ENCODE measurements at places on chromosomes 16 and 17.
A peak's percentile ranks its signal among the peaks of the same experiment; 100 is the strongest.

DNA sequence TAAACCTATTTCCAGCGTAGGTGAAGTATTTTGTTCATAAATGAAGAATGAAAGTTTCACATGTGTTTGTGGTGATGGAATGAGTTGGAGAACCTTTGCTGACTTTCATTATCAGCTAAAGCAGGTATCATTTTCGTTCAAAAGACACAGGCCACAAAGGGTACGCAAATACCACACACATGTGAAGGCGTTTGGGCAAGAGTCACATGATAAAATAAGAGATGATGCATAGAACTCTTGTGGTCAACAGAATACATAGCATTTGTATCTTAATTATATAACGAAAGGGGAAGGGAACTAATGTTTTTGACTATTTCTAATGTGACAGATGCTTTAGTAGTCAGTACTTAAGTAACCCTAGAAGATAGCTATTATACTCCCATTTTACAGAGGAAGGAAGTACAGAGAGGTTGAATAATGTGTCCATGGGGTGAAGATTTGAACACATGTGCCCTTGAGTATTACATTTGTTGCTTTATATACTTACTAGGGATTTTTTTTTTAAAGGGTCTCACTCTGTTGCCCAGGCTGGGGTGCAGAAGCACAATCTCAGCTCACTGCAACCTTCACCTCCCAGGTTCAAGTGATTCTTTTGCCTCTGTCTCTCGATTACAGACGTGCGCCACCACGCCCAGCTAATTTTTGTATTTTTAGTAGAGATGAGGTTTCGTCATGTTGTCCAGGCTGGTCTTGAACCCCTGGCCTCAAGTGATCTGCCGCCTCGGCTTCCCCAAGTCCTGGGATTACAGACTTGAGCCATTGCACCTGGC, 4.8 kb downstream of the RPA1 start:
- no peak for DNase-seq

GRCh38 chr17:37789771-37790541, 45.1 kb upstream of the HNF1B start:
- no peak for DNase-seq

GRCh38 chr17:70205401-70205800, 36.1 kb downstream of the KCNJ2 start:
- no peak for DNase-seq

DNA sequence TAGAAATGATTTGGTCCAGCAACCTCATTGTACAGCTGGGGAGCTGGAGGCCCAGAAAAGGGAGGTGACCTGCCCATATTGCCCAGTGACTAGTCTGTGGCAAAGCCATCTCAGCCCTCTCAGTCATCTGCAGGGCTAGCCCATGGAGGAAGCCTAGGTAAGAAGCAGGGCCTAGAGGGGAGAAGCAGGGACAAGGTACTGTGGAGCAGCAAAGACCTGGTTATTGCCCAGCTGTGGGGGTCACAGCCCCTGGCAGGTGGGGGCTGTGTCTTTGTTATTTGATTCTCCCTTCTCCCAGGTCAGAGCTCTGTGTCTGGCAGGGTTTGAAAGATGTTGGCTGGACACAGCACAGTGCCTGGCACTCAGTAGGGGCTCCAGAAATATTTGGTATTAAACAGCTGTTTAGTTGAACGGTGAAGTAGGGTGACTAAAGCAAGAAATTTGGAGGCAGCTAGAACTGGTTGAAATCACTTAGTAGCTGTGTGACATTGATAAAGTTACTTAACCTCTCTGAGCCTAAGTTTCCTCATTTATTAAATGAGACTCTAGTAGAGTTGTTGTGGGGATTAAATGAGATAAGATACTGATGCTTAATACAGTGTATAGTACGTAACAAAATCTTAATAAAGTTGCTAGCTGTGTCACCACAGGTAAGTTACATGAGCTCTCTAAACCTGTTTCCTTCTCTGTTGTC, 17.3 kb downstream of the CCR7 start:
- no peak for DNase-seq

GRCh38 chr16:9060225-9060624, 31.2 kb upstream of the HAPSTR1 start:
- no peak for DNase-seq

- DNase-seq: no peak
Observed at GRCh38 chr17:16910341-16910740, 61.6 kb downstream of the TNFRSF13B start.

- DNase-seq: no peak
Observed at GRCh38 chr16:81639931-81640680, 139.0 kb upstream of the PLCG2 start.

DNA sequence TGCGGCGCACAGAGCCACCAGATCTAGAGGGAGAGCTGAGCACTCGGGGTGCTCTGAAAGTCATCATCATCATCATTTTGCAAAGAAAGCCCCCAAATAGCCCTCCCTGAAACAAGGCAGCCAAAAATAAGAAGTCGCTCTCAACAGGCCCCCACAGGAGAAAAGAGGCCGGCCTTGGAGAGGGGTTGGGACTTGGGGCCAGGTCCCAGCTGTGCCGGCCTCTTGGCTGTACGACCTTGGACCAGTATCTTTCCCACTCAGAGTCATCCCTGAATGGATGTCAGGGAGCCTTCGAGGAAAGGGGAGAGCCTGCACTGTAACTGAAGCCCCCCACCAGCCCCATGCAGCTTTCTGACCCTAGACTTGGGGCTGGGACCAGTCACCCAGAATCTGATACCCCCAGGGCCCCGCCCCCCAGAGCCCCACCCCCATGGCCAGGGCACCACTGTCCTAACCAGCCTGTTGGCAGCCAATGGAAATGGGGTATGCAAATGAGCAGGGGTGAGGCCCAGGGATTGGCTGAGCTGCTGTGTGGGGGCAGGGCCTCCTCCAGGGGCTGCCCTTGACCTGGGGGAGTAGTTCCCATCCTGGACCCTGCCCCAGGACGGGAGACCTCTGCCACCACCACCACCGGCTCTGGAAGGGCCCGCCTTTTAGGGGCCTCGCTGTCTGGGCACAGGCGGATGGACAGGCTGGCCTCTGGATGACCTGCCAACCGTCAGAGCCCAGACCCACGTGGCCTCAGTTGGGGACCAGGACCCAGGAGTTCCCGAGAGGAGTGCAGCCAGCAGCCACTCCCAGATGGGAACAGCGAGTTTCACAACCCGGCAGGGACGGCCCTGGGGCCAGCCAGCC, 15.4 kb downstream of the ZFPM1 start:
- DNase-seq: peak; percentile 8

DNA sequence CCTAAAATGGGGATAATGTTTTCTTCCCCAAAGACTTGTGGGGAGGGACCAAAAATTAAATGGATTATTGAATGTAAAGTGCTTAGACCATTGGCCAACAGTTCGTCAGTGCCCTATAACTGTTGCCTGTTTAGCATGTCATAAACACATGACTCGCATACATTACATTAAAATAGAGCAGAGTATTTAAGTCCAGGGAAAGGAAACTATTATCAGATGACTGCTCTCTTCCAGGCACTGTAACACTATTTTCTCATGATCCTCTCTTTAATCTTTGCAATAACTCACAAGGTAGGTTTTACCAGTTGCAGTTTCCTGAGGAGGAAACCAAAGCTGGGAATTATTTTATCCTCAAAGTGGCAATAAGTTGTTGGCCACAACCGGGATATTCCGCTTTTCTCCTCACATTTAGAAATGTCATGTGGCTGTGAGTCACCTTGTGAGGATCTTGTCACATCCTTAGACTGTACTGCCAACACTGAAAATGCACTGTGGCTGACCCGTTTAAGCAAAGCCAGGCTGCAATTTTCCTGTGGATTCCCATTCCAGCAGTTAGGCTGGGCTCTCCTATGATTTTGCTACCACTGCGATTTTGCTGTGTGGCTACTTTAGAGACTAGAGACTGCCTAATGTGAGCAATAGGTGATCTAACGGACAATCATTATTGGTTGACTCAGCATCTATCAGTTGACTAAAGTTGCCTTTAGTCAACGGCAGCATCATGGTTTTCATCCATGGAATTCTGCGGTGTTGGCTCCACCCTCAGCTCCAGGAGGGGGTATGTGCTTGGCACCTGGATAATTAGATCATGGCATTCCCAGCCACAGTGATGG, 58.3 kb upstream of the DHX40 start:
- DNase-seq: no peak

DNA sequence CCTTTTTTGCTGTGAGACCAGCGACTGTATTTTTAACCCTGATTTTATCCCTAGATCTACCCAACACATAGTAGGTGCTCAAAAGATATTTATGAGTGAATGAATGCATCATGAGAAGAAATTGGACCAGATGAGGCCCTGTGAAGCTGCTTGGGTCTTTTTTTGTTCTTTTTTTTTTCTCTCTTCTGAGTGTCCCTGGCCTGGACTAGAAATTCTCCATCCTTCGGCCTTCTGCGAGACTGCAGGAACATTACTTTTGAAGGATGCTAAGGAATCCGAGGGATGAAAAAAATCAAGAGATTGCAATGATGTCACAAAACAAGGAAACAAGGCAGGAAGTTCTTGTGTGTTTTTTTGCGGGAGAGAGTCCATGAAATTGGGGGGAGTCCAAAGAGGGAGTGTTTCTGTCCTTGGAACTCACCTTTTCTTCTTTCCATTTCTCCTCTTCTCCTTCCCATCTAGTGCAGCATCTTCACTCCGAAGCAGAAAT, 560 bp upstream of the RUSF1 start:
- DNase-seq: no peak

- no peak for DNase-seq
Observed at GRCh38 chr16:58062821-58063220, 37.3 kb downstream of the MMP15 start.

DNA sequence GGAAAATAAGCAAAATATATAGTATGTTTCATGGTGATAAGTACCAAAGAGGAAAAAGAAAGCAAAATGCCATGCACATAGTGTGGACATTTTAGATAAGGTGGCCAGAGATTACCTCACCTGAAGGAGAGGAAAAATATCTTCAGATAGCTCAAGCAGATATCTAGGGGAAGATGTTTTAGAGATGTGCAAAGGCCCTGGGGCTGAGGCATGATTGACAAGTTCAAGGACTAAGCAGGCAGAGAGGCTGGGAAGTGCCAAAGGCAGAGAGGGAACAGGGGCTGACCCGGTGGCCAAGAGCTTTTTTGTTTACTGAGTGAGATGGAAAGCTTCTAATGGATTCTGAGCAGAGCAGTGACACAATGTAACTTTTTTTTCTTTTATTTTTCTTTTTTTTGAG, 4.4 kb upstream of the MT4 start:
- DNase-seq: no peak

- no peak for DNase-seq
Observed at GRCh38 chr16:72560617-72561016, 388.7 kb upstream of the PMFBP1 start.

- peak; percentile 23 for DNase-seq
Observed at GRCh38 chr16:12095275-12096156, 119.0 kb downstream of the SNX29 start.

All from GDM1 (cell line).